Left renal cortex interstitium (tissue), 4 donors: ENCODE measurements at places on chromosomes 16 and 17.

- no peak for DNase-seq
These were observed 19.3 kb downstream of the CYB5D2 start for GRCh38 chr17:4162321-4162720.

GRCh38 chr17:39225959-39226683, 376 bp upstream of the STAC2 start:
- no peak for DNase-seq

DNA sequence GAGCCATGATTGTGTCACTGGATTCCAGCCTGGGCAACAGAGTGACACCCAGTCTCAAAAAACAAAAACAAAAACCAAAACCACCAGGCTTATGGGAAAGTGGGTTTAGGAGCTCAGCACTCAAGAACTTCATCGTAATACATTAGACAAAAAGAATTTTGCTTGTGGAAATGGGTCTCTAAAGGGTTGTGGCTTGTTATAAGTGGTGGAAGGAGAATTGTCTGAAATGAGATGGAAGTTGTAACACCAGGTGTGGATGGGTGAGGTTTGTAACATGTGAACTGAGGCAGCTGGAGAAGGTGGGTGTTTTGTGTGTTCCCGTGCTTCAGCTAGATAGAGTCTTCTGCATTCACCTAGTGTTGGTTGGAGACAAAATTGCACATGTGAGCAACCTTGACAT, 35.8 kb downstream of the CDH1 start:
- DNase-seq: no peak

DNA sequence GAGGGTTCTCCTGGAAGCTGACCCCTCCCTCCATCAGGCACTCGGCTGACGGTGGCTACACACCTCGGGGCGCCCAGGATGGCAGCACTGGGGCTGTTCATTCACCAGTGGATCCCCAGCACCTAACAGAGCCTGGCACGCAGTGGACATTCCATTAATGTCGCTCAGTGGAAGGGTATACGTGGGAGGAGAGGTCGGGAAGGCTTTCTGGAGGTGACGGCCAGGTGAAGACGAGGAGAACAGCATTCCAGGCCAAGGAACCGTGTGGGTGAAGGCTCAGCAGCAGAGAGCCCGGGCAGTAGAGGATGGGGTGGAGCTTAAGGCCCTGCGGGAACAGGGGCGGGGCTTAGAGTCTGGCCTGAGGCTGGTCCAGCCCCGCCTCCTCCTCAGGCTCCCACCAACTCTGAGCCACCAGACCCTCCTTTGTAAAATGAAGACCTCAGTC, 2.5 kb upstream of the HS3ST6 start:
- DNase-seq: no peak

DNA sequence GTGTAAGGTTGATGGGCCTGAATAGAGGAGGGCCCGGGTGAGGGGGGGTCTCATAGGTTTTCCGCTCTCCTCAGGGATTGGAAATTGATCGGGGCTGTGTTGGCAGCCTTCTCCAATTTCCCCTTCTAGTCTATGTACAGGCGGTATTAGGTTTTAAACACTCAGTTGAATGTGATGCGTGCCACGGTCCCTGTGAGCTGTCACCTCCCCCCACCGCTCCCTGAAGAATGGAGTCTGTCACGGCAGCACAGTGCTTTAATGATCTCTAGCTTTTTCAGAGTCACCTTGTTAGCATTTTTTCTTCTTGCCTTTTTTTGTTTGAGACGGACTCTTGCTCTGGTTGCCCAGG, 800 bp downstream of the COX4I1 start:
- DNase-seq: no peak

GRCh38 chr17:35089586-35090296, 26.2 kb upstream of the RFFL start:
- no peak for DNase-seq

GRCh38 chr16:81185416-81185815, 53.1 kb upstream of the BCO1 start:
- DNase-seq: no peak
